ENCODE measurements at places on chromosomes 6 and 20.

- no peak for DNase-seq
Observed at GRCh38 chr20:4937407-4938319, 63.6 kb downstream of the SLC23A2 start.

DNA sequence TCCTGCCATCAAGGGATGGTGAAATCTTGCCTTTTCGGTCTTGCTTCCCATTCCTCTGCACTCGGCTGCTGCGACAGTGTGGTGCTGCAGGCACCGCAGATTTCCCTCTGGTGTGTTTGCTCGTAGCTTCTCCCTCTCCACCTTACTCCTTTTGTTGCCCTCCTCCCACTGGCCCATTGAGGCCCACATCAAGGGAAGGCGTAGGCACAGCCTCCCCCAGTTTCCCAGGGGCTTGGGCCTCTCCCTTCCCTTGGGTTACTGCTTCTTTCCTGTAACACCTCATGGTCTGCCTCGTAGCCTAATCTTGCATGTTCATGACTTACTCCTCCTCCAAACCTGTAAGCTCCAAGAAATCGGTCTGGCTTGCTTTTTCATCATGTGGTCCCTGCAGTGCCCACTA, 9.9 kb downstream of the E2F3 start:
- DNase-seq, result no peak

DNA sequence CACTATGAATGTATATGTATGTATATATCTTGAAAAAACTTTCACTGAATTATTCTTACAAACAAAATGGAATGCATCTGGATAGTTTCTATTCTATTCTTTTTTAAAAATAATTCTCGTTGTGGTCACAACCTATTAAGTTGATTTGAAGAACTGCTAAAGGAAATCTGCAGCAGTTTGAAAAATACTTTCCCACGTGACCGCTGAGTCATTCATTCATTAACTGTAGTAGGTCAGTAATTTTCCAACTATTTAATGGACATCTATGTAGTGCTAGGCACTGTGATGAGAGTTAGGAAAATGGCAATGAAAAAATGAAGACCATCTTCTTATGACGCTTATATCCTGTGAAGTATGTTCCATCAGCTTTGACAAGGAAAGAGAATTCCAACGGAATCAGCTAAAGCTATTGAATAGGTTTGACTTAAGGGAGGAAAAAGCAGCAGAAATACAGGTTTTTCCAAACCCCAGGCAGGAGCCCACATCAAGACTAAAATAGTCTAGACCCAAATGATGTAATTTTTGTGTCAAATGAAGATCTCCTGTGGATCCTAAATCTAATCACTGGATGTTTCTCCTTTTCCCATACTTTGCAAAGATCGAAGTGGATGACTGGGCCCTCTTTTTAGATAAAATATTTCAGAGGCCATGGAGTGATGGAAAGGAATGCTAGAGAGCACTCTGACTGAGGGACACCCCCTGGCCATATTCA, 4.1 kb upstream of the EFHC1 start:
- DNase-seq, result no peak

GRCh38 chr6:1700278-1700967, 90.7 kb downstream of the FOXC1 start:
- no peak for DNase-seq

- no peak for DNase-seq
Observed at GRCh38 chr6:6406715-6407070, 86.2 kb upstream of the F13A1 start.

- DNase-seq, result no peak
Observed at GRCh38 chr20:47551841-47552240, 50.2 kb downstream of the NCOA3 start.

- DNase-seq, result no peak
Observed at GRCh38 chr6:151352410-151353396, 38.7 kb downstream of the ZBTB2 start.

GRCh38 chr20:16563066-16563806, 10.0 kb downstream of the KIF16B start:
- DNase-seq, result no peak

GRCh38 chr6:14475306-14475705, 357.7 kb downstream of the CD83 start:
- DNase-seq, result no peak

DNA sequence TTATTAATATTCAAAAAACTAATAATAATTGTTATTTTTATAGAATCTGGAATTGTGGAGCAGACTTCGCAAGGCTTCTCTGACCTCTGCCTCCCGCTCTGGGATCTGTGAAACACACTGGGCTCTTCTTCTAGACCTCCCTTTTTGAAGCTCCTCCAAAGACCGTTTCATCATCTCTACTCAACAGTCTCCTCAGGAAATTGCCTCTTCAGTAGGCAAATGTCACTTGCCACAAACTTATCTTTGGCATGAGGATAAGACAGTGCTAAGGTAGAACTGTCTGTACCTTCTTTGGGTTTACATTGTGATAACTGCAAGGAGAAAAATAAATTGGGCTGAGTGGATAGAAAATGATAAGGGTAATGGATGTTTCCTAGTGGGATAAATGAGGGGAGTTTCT, 2.3 kb upstream of the MAS1L start:
- no peak for DNase-seq
